ENCODE measurements at places on chromosomes 1 and 21. TPM values are rescaled to one million over a fixed set of nuclear protein-coding genes. Genes with fewer than 3 reads are reported as not detected.

The NTNG1 gene
- total RNA-seq, result not detected

The AIM2 gene
- not detected for total RNA-seq

The OR2T33 gene
- total RNA-seq, result not detected

The VWA5B1 gene
- not detected for total RNA-seq

Measured in A549 treated with Hydrocortisone at 1 μM for 4 hours (cell line).